ENCODE measurements at places on chromosomes 4 and X.

DNA sequence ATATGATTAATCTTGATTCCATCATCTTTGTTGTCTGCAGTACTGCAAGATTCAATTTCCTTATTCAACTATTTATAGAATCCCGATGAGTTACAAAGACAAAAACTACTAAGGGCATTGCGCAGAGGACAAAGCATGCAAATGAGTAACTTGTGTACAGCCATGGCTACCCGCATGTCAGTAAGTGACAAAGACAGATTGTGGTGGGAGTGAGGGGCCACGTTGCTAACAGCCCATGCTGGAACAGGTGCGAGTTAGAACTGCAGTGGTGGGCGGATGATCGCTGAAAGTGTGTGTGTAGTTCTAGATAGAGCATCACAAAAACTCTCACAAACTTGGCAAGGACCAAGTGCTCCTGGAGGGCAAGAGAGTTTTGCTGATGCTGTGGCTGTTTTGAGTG, 49.5 kb downstream of the ACOX3 start:
- DNase-seq = no peak

DNA sequence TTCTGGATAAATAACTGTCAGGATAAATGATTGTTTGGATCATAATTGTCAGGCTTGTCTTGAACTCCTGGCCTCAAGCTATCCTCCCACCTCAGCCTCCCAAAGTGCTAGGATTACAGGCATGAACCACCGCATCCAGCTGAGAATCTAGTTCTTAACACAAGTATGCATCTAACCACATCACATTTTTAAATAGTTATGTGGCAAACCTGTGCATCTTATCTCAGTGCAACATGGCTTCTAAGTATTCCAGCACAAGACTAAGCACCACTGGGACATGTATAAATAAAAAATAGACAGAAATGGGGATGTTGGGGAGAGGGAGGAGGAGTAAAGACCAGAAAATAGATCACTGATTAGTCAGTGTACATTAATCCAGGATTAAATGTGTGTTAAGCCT, 74.7 kb upstream of the TBL1X start:
- DNase-seq = no peak

- DNase-seq = no peak
Observed at GRCh38 chr4:158993891-158994290, 109.0 kb upstream of the RAPGEF2 start.

- DNase-seq = no peak
Observed at GRCh38 chr4:8021796-8022195, 82.1 kb upstream of the AFAP1 start.

DNA sequence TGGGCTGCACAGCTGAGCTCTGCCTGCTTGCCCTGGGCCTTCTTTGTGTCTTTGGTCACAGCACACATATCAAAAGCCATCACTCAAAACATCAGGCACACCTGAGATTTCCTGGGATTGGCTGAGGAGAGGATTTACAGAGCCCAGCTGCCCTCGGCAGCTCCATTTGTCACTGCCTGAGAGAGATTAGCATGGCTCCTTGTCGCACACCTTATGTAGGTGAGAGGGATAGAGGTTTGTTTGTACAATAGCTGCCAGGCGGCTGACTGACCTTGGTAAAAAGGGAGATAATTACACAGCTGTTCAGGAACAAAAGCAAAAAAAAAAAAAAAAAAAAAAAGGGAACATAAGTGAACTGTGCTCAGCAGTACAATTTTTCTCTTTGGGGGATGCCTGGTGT, 63.2 kb downstream of the MGST2 start:
- DNase-seq = peak; percentile 18

GRCh38 chr4:118367872-118368271, 15.1 kb upstream of the PRSS12 start:
- DNase-seq = no peak

- no peak for DNase-seq
Observed at GRCh38 chrX:6505960-6506359, 29.0 kb downstream of the VCX3A start.

- DNase-seq = no peak
Observed at GRCh38 chrX:3576886-3577501, 136.5 kb downstream of the PRKX start.

GRCh38 chrX:137428221-137428661, 137.7 kb upstream of the ZIC3 start:
- DNase-seq = no peak

DNA sequence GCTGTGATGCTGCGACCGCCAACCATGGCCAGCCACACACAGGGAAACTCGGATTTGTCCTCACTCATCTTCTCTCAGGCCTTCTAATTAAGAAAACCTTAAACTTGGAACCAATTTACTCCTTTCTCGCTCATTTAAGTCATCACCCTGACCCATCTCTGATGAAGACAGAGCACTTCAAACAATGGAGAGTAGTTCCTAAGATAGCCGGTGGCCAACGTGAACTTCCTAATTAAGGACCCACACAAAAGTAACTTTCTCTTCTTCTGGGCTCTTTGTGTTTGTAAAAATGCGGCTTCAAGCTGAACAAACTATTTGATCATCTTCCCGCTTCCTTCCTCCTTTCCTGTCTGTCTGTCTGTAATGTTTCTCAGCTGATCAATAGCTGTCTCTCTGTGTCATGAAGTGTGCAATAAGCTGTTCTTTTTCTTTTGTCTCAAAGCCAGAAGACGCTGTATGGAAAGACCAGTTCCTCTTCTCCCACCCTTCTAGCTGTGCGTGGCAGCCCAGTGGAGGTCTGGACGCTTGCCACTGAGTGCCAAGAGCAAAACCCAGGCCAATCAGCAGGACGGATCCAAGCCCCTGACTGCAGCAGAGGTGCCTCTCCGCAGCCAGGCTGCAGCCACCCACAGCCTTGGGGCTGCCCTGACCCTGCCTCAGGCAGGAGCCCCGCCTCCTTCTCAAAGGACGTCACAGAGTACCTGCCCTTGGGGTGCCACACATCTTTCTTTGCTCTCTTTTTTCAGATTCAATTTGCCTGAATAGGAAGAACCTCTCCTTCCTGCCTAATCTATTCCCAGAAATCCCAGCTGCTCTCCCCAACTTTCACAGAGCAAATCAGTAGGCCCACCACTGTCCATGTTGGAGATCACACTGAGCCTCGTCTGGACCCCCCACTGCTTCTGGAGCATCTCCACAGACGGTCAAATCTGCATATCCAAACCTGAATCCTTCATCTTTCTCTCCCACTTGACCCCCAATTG, 59.3 kb downstream of the MAML3 start:
- DNase-seq = no peak

- DNase-seq = no peak
Observed at GRCh38 chr4:61049018-61049417, 151.1 kb upstream of the ADGRL3 start.
